ENCODE measurements at places on chromosomes 11 and 22.

DNA sequence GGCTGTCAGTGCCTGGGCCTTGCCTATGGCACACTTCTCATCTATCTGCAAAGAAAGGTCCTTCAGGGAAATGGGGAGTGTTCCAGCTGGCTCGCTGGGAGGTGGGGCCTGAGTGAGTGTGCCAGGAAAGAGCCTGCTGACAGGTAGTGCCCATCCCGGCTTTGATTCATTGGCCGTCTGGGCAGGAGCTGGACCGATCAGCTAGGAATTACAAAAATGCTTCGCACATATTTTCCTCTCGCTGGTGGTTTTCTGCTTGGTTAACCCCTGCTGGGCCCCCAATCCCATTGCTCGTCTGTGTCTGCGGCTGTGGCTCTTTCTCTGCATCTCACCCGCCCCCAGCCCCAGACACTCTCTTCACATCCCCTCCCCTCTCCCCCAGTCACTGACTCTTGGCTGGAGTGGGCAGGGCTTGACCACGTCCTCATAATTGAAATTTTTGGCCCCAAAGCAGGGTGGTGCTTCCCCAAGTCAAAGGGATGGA is 10.8 kb downstream of the LIF start:
- peak; percentile 46 for DNase-seq

- DNase-seq: no peak
These were observed 75.4 kb downstream of the SWAP70 start for GRCh38 chr11:9739123-9739900.

DNA sequence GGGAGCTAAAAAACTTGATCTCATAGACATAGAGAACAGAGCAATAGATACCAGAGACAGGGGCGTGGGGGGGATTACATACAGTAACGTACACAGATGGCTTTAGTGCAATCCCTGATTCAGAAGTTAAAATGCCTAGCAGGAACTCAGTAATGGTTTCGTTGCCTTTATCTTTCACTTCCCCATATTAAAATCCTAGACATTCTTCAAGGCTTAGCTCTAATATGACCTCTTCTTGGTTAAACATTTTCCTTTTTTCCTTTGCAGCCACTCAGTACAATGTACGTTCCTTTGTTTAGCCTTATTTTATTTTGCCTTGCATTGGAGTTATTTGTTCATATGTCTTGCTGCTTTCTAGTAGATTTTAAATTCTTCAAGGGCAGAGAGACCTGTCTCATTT is 104.9 kb downstream of the C11orf87 start:
- no peak for DNase-seq

DNA sequence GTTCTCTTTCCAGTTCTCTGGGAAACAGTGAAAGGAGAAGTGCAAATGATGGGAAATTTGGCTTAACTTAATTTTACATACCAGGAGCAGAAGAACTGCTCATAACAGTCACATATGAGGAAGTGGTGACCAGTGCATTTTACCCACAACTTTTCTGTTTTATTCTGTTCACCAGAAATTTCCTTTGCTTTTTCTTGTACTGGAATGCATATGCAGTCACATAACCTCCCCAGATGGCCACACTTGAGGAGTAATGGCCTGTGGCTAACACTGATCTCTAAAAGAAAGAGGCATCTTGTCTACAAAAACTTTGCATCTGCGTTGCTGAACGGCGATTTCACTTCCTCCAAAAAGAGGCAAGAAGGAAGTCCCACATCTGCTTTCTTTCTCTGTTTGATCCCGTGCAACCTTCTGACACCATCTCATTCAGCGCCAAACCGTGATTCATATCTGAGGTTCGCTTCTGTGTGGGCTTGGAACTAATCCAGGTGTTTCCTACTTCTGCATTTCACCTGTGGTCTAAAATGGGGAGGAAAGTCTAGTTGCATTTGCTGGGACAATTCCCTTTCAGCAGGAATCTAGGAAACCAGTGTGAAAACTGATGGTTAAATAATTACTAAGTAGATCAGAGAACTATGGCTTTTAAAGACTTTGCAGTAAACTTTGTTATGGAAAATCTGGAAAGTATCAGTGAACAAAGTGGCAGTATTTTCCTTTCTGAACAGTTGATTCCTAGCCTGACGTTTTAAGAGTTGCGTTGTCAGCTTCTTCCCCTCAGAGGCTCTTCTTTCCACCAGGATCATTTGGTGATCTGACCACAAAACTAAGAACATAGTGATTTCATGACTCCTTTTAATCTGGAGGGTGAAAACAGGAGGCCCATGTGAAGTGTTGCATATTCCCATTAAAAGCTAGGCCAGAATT is 4.2 kb upstream of the MPEG1 start:
- peak; percentile 74 for DNase-seq

DNA sequence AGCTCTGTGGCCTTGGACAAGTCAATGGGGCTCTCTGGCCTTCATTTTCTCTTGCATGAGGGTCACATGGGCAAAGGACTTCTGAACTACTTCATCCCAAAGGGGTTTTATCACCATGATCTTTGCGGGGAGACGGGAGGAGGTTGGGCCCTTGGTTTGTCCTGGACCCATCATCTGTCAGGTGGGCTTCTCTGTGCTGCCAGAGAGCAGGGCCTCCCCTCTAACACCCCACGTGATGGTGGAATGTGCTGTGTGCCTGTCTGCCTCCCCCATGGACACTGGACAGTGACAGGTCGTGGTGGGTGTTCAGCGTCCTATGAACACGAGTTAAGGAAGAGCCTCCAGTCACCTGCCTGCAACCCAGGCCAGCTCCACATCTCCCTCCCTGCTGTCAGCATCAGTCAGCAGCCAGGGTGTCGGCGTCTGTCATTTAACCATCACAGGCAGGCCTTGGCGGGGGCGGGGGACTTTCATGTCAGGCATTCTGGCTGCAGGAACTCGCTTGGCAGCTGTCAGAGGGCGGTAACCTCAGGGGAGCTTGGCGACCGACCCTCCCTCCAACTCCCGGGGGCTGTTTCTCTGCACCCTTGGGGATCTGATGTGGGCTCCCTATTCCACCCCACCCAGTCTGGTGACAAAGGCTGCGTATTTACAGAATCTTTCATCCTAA is 2.6 kb upstream of the SUN2 start:
- DNase-seq: no peak

DNA sequence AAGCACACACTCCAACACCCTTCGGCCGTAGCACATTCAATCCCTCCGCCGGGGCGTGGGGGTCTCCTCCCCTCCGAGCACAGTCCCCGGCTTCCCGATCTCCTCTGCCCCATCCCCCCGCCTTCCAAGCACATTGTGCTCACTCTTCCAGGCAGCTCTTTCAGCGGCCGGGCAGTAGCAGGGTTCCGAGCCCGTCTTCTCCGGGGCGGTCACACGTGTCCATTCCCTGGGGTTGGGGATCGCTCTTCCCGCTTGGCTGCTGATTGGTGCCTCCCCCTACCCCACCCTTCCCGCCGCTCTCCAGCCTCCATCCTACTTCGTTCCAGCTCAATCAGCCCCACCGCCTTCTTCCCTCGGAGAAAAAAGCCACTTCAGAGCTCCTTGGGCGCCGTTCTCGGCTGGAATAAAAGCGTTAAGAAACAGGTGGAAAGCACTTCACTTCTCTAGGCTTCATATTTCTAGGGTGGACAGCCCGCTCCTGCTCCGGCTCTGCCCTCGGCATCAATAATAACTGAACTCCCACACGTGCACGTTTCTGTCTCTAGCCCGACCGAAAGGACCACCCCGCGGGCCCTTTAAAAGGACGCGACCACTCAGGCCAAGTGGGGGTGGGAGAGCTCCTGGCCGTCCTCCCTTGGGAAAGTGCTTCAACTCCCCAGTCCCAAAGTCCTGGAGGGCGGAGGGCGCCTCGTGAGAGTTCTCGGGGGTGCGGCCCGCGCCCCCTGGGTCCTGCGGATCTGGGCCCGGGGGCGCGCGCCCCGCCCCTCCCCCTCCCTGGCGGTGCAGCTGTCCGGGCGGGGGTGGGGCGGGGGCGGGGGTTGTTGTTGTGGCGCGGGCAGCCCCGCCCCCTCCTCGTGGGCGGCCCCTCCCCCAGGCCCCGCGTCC is 464 bp upstream of the CECR2 start:
- no peak for DNase-seq

All from HS-5 (cell line).